ENCODE measurements at places on chromosomes 2 and 18.

- ATAC-seq, result no peak
Observed at GRCh38 chr2:28438532-28439063, 45.9 kb downstream of the FOSL2 start.

DNA sequence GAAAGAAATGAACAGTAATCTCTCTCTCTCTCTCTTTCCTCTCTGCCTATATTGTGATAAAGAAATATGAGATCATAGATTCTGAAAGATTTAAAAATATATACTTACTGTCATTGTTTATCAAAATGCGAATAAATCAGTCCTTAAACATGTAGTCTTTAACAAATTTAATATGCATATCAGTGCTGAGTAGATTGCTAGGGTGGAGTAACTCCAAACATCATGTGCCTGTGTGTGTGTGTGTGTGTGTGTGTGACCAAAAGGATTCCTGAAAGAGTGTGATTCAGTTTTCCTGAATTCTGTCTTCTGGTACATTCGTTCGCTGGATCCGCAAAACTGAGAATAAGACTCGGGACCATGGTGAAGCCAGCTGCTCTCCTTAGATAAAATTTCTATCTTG lies 24.0 kb upstream of the DSEL start:
- no peak for ATAC-seq

DNA sequence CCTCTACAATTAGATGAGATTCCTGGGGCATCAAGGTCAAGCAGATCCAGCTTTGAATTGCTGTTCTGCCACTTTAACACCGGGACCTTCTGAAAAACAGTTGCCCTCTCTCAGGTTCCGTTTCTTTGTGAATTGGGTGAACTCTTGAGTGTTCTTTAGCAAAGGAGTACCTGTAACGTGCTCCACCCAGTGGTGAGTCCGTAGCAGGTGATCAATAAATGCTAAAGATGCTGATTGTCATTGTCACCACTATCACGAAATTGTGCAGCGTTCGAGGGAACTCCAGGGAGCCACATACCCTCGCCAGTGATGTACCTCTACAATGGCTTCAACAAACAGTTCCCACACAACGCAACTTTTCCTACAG lies 81.9 kb downstream of the TCF7L1 start:
- ATAC-seq, result no peak

GRCh38 chr2:196435189-196435588 lies 204.3 kb upstream of the CCDC150 start:
- no peak for ATAC-seq

- ATAC-seq, result no peak
Observed at GRCh38 chr2:241199286-241199685, 10.8 kb downstream of the ANO7 start.

DNA sequence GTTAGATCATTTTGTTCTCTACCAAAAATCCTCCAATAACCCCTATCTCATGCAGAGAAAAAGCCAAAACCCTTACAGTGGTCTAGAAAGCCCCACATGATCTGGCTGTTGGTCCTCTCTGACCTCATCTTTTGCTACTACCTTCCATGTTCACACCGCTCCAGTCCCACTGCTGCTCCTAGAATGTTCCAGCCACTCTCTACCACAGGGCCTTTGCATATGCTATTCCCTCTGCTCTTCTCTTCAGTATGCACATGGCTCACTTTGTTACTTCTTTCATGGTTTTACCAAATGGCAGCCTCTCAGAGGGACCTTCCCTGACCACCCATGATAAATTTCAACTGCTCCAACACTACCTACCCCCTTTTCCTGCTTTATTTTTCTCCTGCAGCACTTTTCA lies 193.5 kb upstream of the CCDC150 start:
- ATAC-seq, result no peak

- peak; percentile 51 for ATAC-seq
Observed at GRCh38 chr2:241224018-241224850, 35.8 kb downstream of the ANO7 start.

GRCh38 chr2:119697290-119698020 lies 18.5 kb downstream of the TMEM177 start:
- ATAC-seq, result no peak

- ATAC-seq, result no peak
Observed at GRCh38 chr18:67386032-67386431, 130.5 kb downstream of the DSEL start.

DNA sequence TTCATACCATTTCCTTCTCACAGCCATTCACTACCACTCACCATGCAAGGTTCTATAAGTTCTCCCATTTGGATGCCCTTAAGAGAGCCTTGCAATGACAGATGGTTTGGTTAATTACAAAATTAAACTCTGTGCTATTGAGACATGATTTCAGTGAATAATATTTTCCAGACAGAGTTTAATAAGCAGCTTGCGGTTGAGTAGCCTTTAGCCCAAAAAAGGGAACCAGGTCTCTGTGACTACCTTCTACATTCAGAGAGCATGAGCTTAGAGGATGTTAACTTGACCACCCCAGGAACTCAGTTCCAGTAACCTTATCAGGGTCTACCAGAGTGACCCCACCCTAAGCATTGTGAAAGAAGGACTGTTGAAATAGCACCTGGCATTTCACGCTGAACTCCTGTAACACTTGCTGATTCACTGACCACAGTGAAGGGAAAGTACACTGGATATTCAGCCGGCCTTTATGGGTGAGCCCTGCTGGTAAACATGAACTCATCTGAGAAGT lies 1173.1 kb upstream of the ZEB2 start:
- peak; percentile 76 for ATAC-seq

DNA sequence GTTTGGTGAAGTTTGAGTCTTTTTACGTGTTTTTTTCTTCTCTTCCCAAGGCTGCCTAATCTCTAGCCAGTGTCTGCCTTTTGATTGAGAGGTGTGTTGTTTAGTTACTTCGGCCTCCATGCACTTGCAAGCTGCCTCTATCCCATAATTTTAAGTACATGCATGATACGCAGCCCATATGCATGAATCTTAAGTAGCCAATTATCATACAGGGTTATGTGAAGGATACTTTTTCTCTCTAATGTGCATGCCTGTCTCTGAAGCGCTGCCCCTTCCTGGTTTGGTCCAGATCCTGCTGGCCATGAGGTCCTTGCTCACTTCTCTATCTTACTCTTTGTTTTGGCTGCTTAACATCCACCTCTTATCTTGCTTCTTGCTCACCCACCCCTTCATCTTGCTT lies 73.9 kb upstream of the PID1 start:
- no peak for ATAC-seq

DNA sequence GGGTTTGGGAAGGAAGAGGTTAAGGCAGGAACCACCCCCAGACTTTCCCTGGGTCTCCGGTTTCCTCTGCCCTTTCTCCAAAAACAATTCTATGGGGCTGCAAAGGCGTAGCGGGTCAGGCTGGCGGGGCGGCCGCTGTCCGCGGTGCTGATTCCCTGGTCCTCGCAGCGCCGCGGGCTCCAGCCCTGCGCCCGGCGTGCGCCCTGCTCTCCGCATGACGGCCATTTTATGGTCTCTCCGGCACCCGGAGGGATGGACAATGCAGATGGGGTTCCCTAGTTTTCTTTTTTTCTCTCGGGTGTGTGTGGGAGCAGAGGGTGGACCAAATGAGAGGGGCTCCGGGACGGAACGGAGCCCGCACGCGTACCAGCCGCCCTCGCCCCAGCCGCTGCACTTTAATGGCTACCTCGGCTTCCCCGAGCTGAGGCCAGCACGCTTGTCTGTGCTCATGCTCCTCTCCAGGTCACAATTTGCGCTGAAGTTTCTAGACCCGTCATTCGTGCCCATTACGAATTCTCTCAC lies 1.6 kb downstream of the ST8SIA3 start:
- peak; percentile 31 for ATAC-seq

GRCh38 chr2:46942891-46943626 lies 27.5 kb upstream of the MCFD2 start:
- ATAC-seq, result no peak

GRCh38 chr18:72091369-72091768 lies 452.8 kb downstream of the CBLN2 start:
- ATAC-seq, result no peak

DNA sequence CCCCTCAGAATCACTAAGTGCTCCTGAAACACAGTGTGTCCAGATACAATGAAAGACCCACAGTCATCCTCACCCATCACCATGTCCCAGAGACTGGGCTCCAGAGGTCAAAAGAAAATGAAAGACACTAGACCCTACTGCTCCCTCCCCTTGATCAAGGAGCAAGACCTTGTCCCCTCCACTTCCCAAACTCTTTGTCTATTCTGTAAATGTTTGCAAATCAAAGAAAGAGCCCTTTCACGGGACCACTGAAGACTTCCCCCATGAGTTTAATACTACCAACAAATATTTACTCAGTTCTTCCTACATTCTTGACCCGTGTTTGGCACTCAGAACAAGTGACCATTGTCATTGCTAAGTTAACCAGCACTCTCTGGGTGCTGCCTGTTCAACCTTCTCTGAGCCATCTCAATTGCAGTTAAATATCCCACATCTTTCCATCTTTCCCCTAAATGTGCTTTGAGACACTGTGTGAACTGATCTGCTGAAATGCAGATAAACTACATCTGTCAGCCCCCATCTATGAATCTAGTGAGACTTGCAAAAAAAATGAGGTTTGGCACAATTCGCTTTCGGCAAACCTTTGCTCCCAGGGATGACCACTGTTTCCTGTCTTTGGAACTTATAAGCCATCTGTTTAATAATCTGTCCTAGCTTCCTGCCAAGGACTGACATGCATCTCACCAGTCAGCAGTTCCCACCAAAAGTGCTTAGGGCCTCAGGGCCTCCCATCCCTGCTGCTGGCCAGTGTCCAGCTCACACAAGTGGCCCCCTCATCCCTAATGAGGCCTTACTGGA lies 170.3 kb downstream of the GFPT1 start:
- no peak for ATAC-seq

- ATAC-seq, result no peak
Observed at GRCh38 chr2:80395251-80395650, 90.7 kb upstream of the LRRTM1 start.

GRCh38 chr18:32389858-32390257 lies 80.8 kb downstream of the GAREM1 start:
- peak; percentile 52 for ATAC-seq

- no peak for ATAC-seq
Observed at GRCh38 chr2:8633735-8634313, 48.0 kb upstream of the ID2 start.

GRCh38 chr2:210072493-210072892 lies 70.1 kb downstream of the RPE start:
- no peak for ATAC-seq

- no peak for ATAC-seq
Observed at GRCh38 chr2:162058973-162059668, 14.9 kb downstream of the DPP4 start.

DNA sequence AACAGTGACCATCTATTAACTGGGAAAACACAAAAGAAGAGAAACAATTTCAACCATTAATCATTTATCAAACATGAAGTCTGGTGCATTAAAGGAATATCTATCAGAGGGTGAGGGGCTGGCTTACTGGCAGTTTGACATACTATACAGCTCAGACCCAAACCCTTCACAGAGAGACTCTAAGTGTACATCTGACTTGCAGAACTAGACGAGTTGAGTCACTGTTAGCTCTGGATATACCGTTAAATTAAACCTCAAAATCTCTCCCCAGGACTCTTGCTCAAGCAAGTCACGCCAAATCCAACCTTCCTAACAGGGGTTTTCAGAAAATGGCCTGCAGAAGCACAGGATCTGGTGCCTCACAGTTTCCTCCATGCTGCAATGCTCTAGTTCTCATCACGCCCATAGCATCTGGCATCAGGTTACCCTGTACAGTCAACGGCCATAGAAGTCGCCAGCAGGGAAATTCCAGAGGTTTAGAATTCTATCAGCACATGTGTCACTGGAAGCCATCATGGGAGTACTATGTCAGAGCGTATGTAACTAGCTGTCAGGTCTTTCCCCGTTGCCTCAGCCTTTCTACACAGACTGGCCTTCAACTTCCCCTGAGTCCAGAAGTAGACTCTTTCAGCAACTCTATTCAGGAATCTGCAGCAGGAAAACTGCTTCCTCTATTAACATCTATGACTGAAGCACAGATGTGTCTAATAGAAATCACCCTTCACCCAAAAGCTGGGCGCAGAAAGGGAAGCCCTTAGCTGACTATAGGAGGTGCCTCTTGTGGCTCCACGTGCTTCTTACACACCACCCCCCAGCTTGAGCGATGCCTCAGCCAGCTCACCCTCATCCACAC lies 9.3 kb downstream of the TGOLN2 start:
- ATAC-seq, result peak; percentile 42

- ATAC-seq, result peak; percentile 1
Observed at GRCh38 chr18:50287028-50287440, 458 bp downstream of the CXXC1 start.

- no peak for ATAC-seq
Observed at GRCh38 chr18:6775702-6776101, 46.2 kb downstream of the ARHGAP28 start.

- no peak for ATAC-seq
Observed at GRCh38 chr2:236665101-236665500, 95.5 kb downstream of the ACKR3 start.

DNA sequence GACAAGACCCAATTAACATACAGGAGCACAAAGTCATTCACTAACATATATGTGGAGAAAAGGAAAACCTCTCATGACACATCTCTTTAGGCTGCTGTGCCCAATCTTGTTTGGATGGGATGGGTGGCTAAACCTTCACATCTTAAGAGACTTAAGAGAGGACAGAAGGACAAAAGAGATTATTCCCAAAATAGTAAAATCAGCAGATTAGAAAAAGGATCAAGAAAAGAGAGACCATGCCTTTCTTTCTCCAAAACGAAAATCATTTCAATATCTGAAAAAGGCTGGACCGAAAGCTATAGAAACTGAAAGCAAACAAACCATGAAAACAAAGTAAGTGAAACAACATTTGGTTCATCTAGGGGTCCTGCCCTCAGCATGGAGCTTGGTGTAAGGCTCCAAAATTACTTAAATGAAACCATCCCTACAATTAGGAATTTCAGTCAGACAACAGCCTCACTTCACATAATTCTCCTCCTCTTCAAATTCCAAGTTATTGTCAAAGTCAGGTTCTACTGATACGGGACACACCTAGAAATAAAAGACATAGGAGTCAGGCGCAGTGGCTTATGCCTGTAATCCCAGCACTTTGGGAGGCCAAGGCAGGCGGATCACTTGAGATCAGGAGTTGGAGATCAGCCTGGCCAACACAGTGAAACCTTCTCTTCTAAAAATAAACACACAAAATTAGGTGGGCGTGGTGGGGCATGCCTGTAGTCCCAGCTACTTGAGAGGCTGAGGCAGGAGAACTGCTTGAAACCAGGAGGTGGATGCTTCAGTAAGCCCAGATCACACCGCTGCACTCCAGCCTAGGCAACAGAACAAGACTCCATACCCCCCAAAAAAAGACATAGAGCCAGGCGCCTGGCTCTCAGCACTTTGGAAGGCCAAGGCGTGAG lies 5.2 kb downstream of the STARD7 start:
- ATAC-seq, result no peak

All from esophagus mucosa (tissue), 1 donor.